Left kidney (tissue), 8 donors: ENCODE measurements at places on chromosomes 7 and 10. TPM values are rescaled to one million over a fixed set of nuclear protein-coding genes. Genes with fewer than 3 reads are reported as not detected.

Gene CLCN1
- 0.35 TPM for polyA plus RNA-seq

Gene SGMS1
- 51.9 TPM for polyA plus RNA-seq

Gene SAMD9L
- 4.1 TPM for polyA plus RNA-seq

Gene DPP6
- polyA plus RNA-seq, result 44.9 TPM

Gene SCIN
- 112 TPM for polyA plus RNA-seq

Gene GGCT
- 80.7 TPM for polyA plus RNA-seq

Gene LEP
- polyA plus RNA-seq, result 0.53 TPM

Gene COL26A1
- 22.5 TPM for polyA plus RNA-seq

Gene DLG5
- polyA plus RNA-seq, result 51.4 TPM

Gene TPK1
- 9.9 TPM for polyA plus RNA-seq

Gene CDC14C
- 0.08 TPM for polyA plus RNA-seq

Gene CAMK1D
- polyA plus RNA-seq, result 11.9 TPM

Gene AQP1
- 184 TPM for polyA plus RNA-seq

Gene SVOPL
- 2.9 TPM for polyA plus RNA-seq

Gene CLRN3
- polyA plus RNA-seq, result 22.5 TPM

Gene ST8SIA6
- polyA plus RNA-seq, result 1.7 TPM

Gene GALNT17
- 3.1 TPM for polyA plus RNA-seq

Gene COBL
- polyA plus RNA-seq, result 24.9 TPM

Gene HOXA4
- polyA plus RNA-seq, result 28.6 TPM

Gene CCDC172
- not detected for polyA plus RNA-seq

Gene HK1
- polyA plus RNA-seq, result 51.3 TPM
